ENCODE measurements at places on chromosomes 2 and 18. TPM values are rescaled to one million over a fixed set of nuclear protein-coding genes. Genes with fewer than 3 reads are reported as not detected.

Gene PRKAG3
- not detected for total RNA-seq

Gene SERPINB11
- total RNA-seq, result 7.1 TPM

Gene KCNJ3
- total RNA-seq, result not detected

GRCh38 chr2:41966920-41967319 lies 80.9 kb upstream of the PKDCC start:
- peak; percentile 21 for ATAC-seq

GRCh38 chr2:133641497-133641896 lies 73.2 kb upstream of the NCKAP5 start:
- peak; percentile 100 for ATAC-seq

DNA sequence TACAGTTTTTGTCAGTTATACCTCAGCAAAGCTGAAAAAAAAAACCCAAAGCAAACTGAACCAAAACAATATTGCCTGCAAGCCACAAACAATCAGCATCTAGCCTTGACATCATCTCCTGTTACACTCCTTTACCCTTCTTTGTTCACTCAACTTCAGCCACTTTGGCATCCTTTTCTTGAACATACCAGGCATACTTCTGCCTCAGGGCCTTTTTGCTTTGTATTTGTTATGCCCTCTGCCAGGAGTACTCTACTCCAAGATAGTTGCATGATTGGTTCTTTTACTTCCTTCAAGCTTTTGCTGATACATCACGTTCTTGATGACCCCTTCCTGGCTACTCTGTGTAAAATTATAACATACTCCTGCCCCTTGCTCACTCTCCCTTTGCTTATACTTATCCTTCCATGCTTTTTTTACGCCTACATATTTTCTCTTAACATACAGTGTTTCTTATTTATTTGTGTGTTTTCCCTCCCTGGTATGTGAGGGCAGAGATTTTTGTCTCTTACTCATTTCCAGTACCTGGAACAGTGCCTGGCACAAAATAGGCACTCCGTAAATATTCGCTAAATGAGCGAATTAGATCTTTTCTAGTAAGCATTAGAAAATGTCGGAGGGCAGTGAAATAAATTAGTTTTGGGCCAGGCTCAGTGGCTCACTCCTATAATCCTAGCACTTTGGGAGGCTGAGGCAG lies 12.7 kb downstream of the ABI2 start:
- ATAC-seq, result no peak

Data from esophagus mucosa (tissue), 1 donor.